OCI-M1 (cell line): ENCODE measurements at places on chromosomes 3 and 15.
A peak's percentile ranks its signal among the peaks of the same experiment; 100 is the strongest.

GRCh38 chr15:41932511-41933289, 38.8 kb upstream of the SPTBN5 start:
- DNase-seq: no peak

GRCh38 chr3:23869977-23870662, 46.7 kb downstream of the NKIRAS1 start:
- DNase-seq: no peak

DNA sequence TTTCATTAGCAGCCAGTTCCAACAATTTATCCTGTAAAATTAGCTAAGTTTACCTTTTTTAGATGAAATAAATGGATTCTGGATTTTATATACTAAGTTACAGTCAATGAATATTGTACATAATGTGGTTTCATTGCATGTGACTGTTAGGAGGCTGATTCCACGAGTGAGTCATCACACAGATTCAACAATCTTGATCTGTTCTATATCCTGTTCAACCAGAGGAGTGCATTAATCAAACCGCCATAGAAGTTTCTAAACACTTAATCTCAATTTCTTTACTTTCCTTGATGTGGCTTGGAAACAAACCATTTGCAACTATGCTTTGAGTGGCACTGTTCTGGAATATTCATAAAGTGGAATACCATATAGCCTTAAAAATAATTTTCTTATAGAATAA, 15.3 kb downstream of the DNAJC13 start:
- DNase-seq: peak; percentile 82

DNA sequence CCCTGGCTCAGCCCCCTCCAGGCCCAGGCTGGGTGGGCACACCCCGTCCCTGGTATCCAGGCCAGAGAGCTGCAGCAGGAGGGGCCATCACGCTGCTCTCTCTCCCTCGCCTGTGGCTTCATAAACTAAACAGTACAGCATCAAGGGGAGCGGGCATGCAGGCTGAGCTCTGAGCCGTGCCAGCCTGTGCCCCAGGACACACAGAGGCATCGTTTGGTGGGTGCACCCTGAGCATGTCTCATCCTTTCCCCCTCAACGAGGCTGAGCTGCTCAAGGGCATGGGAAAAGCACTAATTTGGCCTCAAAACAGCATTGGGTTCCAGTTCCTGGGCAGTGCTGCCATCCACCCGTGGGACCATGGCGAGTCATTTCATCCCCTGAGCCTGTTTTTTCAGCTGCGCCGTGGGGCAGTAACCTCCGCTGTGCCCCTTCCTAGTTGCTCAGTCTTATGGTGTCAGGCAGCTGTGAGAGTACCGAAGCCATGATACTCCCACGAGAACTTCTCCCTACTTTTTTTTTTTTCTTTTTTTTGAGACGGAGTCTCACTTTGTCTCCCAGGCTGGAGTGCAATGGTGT, 79.6 kb downstream of the CPN2 start:
- no peak for DNase-seq

- peak; percentile 51 for DNase-seq
Observed at GRCh38 chr3:174810254-174810653, 48.9 kb upstream of the NAALADL2 start.

- DNase-seq: no peak
Observed at GRCh38 chr15:72790302-72790910, 6.8 kb upstream of the ADPGK start.

- DNase-seq: peak; percentile 71
Observed at GRCh38 chr15:45276831-45277230, 24.8 kb downstream of the SLC28A2 start.

DNA sequence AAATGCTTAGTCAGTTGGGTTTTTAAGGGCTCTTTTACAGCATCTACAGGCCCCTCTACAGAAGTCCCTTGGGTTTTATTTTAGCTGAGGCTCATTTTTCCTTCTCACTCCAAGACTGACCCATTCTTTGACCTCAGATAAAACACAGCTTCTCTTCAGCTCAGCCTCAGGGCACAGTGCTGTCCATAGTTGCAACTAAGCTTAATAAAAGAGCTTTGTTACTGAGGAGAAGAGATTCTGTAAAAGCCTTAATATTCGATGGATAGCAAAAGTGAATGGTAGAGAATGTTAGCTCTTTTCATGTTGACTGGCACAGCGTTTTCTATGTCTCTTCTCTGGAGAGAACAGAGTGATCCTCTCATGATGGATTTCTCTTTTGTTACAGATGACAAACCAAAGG, 277.9 kb downstream of the BBX start:
- no peak for DNase-seq

GRCh38 chr3:188488801-188489200, 334.8 kb downstream of the LPP start:
- DNase-seq: peak; percentile 79

DNA sequence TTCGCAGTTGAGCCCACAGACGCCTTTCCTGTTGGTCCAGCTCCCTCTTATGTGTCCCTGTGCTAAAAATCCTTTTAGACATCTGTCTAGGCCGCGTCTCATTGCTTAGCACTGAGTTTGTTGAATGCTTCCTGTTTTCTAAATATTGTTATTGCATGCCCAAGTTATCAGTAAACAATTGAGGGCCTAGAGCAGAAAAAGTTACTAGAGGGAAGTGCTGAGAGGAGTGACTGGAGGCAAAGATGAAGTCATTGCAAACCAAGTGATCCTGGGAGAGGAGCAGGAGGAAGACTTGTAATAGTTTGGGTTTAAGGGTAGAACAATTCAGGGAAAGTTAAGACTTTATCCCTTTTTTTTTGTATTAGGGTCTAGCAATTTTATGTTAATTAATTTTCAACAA, 88.1 kb downstream of the DCUN1D1 start:
- peak; percentile 2 for DNase-seq
